ENCODE measurements at places on chromosomes 6 and 20.

- DNase-seq, result no peak
Measured at GRCh38 chr6:18388942-18389341, 1.8 kb downstream of the RNF144B start.

- no peak for DNase-seq
Measured at GRCh38 chr20:50551288-50551687, 41.1 kb downstream of the PTPN1 start.

GRCh38 chr6:121881974-121882667 is 446.7 kb downstream of the GJA1 start:
- no peak for DNase-seq

DNA sequence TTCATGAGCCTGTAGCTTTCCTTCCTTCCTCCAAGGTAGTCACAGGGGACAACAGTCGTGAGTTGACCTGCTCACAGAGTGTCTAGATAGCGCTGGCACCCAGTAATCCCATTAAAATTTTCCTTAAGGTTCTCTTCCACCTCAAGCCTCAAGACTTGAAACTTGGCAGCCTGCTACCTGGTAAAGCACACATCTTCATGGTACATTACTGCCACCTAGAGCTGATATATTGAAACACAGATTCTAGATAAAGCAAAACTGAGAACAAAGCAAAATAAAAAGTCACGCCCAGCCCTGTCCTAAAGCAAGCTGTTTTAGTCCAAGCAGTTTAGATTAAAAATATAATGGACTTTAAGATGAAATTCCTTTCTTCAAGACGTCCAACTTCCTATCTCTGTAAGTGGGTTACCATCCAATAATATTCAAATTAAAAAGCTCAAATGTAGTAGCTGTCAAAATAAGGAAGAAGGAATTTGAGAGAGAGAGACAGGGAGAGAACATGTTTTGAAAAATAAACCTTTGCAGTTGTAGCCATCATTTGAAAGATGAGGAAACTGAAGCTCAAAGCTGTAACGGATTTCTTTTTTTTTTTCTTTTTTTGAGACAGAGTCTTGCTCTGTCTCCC is 50.7 kb upstream of the CD83 start:
- no peak for DNase-seq

- no peak for DNase-seq
Measured at GRCh38 chr6:14876778-14877613, 368.9 kb upstream of the JARID2 start.

GRCh38 chr6:27517928-27518787 is 45.3 kb upstream of the ZNF184 start:
- no peak for DNase-seq

DNA sequence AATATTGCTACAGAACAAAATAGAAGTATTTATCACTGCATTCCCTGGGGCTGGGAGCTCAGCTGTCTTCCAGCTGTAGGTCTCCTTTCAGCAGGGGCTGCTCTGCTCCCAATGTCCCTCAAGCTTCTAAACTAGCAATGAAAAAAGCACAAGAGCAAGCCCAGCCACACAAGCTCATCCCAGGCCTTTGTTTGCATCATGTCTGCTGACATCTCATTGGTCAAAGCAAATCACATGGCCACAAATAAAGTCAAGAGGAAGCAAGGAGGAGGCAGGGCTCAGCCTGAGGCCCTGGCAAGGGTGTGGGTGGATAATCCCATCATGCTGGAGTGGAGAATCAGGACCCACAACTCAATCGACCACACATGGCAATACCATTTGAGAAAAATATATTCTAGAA is 2.2 kb upstream of the BFSP1 start:
- no peak for DNase-seq

DNA sequence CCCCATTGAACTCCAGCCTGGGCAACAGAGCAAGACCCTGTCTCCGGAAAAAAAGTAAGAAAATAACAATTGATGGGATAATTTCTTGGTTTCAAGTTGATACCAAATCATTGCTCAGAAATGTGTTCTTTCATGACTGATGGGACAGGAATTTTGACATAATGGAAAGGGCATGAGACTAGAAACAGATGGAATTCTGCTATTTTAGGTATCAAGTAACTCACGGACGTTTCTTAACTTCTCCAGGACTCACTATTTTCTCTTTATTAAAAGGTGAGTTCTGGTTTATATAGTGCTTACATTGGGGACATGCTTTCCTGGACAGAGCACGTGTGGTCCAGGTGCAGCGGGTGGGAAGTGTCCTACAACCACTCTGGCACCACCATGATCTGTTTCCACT is 6.0 kb upstream of the DSP start:
- DNase-seq, result no peak

GRCh38 chr6:90485635-90486277 is 101.1 kb downstream of the MAP3K7 start:
- DNase-seq, result no peak

GRCh38 chr6:32244946-32245398 is 21.1 kb upstream of the NOTCH4 start:
- DNase-seq, result peak; percentile 42

Measured in activated CD8-positive, alpha-beta memory T cell treated with anti-CD3 and anti-CD28 coated beads for 48 hours (primary cell).